ENCODE measurements at places on chromosomes 2 and 18.

GRCh38 chr2:107936433-107937359 is 49.6 kb upstream of the SLC5A7 start:
- peak; percentile 14 for DNase-seq

- peak; percentile 40 for DNase-seq
These were observed 126.7 kb upstream of the ITGB6 start for GRCh38 chr2:160326786-160327185.

DNA sequence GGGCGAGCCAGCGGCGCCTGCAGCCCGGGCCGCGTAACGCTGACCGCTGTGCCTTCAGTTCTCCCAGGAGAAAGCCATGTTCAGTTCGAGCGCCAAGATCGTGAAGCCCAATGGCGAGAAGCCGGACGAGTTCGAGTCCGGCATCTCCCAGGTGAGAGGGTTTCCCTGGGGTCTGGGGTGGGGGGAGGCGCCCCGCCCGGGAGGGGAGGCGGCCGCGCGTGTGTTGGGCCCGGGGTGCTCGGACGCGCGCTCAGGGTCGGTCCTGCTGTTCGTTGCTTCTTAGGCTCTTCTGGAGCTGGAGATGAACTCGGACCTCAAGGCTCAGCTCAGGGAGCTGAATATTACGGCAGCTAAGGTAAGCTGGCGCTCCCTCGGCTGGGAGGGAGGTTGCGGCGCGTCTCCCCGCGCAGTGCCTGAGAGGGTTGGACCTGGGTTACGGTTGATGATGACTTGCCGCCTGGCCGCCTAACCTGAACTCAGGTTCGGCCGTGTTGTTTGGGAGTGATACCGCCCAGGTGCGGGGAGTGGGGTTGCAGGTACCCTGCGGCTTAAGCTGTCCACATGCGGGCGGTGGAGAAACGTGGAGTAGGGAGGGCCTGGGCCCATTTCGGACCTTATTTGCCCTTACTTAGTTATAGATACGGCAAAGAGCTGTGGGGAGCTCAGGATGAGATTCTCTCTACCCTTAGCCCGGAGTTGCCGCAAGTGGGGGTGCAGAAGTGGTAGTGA is 638 bp downstream of the RPS7 start:
- DNase-seq: no peak

DNA sequence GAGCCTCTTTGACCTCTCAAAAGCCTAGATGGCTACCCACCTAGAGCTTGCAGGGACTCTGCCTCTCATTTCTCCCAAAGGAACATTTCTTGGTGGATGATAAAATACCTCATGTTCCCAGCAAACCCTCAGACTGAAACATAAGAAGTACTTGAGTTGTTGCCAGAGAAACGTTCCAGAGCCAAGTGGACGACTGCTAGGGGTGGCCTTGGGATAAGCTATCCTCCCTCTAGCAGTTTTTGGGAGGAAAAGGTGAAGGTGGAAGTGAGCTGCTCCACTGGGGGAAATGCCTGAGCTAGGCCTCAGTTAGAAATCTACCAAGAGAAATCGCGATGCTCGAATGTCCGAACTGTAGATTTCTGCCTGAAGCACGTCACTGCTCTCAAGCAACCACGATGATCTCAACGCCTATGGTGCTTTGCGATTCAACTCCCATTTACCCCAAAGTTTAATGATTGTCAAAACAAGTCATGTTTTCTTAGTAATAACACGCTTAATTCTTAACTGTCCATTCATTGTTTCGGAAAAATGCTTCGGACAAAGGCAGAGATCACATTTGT is 91.5 kb downstream of the CCBE1 start:
- DNase-seq: no peak

DNA sequence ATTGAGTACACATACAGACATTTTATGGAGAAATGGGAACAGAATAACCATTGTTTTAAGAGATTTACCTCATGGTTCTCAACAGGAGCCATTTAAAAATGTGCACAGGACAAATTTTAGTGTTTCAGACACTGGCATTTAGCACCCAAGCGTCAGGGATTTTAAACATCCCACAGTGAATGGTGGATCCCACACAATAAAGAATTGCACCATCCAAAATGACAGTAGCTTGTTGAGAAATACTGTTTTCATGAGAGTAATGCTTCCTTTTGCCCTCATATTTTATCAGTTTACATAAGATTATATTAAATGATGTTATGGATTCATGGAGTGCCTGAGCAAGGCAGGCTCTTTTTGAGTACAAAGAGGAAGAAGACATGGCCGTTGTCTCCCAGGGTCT is 54.0 kb downstream of the MFSD6 start:
- no peak for DNase-seq

- peak; percentile 77 for DNase-seq
These were observed 10.6 kb upstream of the HOXD4 start for GRCh38 chr2:176140513-176141317.

GRCh38 chr2:167192833-167193232 is 304.6 kb downstream of the XIRP2 start:
- no peak for DNase-seq

GRCh38 chr18:21914739-21915319 is 174.2 kb downstream of the MIB1 start:
- DNase-seq: peak; percentile 38

Data from COLO829 (cell line).